ENCODE measurements at places on chromosomes 3 and 15.

DNA sequence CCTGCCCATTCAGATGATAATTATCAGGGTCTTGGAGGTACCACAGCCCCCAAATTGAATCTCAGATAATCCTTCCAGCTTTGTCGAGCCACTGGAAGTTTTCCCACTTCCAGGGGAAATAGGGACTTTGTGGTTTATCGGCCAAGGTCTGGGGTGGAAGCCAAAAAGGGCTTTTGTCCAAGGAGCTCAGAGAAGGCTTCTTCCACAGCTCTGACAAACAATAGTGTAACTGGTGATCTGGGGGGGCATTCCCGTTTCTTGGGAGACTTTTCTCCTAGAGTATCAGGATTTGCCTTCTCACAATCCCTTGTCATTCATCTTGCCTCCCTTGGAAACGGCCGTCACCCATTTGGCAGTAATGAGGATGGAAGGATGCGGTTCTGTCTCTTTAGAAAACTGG, 18.4 kb downstream of the SRGAP3 start:
- no peak for DNase-seq

DNA sequence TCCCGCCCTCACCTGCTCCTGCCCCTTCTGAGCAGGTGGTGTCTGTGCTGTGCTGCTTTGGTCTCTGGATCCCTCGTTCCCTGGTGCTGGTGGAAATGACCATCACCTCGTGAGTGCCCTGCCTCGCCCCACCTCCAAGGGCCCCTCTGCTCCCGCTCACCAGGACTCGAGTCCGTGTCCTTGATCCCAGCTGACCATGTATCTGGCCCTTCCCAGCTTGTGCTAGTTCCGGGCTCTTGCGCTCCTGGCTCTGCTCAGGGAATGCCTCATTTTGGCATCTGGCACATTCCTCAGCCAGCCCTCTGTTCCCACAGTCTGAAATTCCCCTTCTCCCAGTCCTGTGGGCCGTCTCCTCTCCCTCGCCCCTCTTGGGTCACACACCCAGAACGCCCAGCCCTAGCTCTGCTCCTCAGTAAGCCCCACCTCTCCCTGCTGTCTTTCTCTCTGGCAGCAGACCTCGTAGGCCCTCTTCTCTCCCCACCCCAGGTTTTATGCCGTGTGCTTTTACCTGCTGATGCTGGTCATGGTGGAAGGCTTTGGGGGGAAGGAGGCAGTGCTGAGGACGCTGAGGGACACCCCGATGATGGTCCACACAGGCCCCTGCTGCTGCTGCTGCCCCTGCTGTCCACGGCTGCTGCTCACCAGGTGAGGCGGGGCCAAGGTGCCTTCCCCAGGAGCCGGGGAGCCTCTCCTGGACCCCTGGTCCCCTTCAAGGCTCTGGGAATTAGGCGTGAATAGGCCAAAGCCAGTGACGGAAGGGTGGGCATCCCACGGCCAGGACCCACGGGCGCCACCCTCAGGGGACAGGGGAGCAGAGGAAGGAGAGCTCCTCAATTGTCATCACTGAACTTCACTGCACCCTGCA, 11.5 kb downstream of the SLC51A start:
- peak; percentile 53 for DNase-seq

DNA sequence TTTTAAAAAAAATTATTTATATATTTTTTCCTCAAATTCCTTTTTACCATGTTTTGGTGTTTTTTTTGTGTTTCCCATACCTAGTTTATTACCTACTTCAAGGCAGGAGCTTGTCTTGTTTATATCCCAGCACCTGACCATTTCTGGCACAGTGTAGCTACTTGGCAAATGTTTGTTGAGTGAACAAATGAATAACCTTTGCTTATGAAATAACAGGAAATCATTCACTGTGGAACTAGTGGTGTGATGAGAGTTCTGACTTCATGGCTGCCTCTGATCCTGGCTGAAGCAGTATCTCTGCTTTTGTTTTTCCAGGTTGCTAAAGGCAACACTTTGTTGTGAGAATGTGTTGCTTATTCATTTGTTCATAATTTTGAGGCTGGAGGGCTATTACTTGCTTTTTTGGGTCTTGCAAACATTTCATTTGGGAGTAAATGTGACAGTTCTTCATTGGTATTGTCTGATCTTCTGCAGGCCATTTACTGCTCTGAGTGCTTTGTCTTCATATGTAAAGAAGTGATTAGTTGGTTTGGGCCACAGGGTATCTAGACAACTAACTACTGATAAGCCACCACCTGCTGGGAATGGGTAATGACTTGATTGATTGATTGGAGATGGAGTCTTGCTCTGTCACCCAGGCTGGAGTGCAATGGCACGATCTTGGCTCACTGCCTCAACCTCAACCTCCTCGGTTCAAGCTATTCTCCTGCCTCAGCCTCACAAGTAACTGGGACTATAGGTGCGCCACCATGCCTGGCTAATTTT, 5.7 kb downstream of the RAD54L2 start:
- peak; percentile 23 for DNase-seq

DNA sequence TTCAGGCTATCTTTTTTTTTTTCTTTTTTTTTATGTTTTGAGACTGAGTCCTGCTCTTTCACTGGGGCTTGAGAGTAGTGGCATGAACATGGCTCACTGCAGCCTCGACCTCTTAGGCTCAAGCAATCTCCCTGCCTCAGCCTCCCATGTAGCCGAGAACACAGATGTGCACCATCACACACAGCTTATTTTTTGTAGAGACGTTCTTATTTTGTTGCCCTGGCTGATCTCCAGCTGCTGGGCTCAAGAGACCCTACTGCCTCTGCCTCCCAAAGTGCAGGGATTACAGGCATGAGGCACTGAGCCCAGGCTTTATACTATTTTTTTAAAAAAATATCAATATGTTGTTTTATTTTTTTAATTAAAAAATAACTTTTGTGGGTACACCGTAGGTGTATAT, 467.3 kb downstream of the CADM2 start:
- no peak for DNase-seq

DNA sequence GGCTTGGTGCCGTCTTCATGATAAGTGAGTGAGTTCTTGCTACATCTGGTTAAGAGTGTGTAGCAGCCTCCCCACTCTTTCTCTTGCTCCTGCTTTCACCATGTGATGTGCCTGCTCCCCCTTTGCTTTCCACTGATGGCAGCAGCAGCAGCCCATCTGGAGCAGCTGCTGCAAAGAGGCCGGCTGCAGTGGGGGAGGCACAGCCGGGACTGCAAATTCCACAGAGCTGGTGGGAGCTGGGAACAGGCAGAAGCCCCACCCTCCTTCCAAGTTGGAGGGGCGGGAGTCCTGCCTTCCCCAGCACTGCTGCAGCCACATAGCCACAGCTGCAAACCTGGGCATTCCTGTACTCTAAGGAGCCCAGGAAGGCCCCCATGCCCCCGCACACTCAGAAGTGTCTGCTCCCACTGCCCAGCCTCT, 62.8 kb upstream of the IMPG2 start:
- no peak for DNase-seq

- no peak for DNase-seq
Measured at GRCh38 chr15:59300618-59301139, 72.0 kb downstream of the MYO1E start.

- DNase-seq, result no peak
Measured at GRCh38 chr3:50287262-50287661, 5.0 kb downstream of the IFRD2 start.

DNA sequence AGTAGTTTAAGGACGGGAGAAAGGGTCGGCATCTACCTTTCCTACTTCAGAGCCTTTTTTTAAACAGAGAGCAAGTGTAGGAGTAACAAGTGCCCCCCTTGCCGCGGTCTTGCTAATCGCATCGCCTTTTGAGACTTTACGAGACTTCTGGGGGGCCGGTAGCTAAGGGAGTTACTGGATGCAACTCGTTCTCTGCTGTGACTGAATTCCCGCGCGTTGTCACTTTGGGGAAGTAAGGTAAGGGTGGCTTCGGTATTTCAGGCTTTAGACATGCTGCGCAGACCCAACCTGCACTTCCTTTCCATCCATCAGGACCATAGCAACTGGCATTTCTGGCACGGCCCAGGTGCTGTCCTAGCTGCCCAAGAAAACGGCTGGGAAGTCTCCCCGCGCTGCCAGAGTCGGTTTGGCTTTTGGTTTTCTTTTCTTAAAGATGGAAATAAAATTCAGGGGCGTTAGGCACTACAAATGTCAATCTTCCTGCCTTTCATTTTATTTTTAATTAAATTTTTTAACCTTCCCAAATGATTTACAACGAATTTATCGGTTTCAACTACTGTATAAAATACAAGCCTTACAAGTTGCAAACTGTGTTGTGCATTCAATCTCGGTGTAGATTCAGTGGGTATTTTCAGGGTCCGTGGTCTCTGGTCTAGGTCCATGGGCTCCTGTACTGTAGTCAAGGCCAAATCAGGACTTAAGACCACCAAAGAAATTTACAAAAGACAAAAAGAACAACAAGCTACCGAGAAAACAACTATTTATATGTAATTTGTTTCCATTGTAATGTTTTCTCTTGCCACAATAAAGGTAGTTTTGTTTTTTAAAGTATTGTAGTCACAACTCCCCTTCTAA, 3.5 kb downstream of the MECOM start:
- no peak for DNase-seq

GRCh38 chr15:60473135-60473534, 5.8 kb downstream of the ICE2 start:
- DNase-seq, result no peak

- DNase-seq, result peak; percentile 6
Measured at GRCh38 chr15:45670091-45670490, 35.3 kb downstream of the SQOR start.

DNA sequence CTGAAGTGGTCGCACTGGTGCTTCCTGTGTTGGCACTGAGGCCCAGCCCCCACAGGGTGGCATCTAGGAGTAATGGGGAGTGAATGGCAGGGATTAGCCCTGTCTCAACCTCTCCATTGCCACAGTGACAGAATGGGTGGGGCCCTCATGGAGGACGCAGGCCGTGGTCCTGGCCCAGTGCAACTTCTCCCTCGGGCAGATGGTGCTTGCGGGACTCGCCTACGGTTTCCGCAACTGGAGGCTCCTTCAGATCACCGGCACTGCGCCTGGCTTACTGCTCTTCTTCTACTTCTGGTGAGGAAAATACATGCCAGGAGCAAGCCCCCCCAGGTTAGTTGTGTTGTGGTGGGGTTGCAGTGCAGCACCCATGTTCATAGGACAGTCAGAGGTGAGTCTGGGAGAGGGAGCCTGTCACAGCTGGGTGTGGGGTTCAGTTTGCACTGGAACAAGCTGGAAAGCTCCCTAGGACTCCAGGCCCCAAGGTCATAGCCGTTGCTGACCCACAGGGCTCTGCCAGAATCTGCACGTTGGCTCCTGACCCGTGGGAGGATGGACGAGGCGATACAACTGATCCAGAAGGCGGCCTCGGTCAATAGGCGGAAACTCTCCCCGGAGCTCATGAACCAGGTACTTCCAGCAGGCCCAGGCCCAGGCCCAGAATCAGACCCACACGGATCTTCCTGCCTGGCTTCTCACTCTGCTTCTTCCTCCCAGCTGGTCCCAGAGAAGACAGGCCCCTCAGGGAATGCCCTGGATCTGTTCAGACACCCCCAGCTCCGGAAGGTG, 7.0 kb upstream of the SLC22A14 start:
- DNase-seq, result no peak

DNA sequence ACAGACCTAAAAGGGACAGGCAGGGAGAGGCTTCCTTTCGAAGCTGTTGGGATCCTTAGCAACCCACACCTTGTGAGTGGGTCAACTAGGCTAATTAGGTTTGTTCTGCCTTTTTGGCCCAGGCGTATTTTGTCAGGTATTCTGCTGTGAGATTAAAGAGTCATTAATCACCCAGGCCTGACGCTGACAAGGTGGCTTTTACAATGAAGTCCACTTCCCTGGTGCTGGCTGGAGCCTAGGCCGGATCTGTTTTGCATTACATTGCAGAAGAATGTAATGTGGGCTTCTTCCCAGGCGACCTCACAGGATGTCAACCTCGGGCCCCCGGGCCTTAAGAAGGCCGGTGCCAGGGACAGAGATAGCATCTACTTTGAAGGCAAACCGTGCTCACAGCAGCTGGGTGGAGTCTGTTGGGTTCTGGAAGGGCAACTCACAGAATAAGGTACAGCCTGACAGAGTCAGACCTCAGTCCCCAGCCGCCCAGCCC, 76.9 kb downstream of the HES1 start:
- no peak for DNase-seq

- no peak for DNase-seq
Measured at GRCh38 chr15:88680241-88681001, 41.6 kb downstream of the ISG20 start.

GRCh38 chr3:181711325-181712135, at the start of gene SOX2:
Gene SOX2 (plus strand): TSS chr3:181711925. CDS start chr3:181712361, 436 bp downstream.
- peak; percentile 55 for DNase-seq

- peak; percentile 43 for DNase-seq
Measured at GRCh38 chr3:172787746-172788145, 37.2 kb downstream of the ECT2 start.

DNA sequence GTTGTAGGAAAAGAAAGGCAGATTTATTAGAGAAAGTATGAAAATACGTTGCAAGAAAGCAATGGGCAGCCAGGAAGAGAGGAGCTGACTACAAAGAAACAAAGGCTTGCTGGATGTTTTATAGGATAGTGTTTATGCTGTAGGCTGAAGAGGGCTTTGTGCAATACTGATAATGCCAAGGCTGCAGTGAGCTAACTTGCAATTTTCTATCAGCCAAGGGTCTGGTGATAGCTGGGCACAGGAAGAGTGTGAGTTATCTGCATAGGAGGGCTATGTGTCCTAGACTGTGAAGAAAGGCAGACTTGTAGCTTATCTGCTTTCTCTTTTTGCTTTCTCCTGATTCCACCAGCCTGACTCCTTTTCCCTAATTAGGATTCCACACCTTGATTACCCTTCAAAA, 51.3 kb upstream of the OSBPL11 start:
- DNase-seq, result no peak

DNA sequence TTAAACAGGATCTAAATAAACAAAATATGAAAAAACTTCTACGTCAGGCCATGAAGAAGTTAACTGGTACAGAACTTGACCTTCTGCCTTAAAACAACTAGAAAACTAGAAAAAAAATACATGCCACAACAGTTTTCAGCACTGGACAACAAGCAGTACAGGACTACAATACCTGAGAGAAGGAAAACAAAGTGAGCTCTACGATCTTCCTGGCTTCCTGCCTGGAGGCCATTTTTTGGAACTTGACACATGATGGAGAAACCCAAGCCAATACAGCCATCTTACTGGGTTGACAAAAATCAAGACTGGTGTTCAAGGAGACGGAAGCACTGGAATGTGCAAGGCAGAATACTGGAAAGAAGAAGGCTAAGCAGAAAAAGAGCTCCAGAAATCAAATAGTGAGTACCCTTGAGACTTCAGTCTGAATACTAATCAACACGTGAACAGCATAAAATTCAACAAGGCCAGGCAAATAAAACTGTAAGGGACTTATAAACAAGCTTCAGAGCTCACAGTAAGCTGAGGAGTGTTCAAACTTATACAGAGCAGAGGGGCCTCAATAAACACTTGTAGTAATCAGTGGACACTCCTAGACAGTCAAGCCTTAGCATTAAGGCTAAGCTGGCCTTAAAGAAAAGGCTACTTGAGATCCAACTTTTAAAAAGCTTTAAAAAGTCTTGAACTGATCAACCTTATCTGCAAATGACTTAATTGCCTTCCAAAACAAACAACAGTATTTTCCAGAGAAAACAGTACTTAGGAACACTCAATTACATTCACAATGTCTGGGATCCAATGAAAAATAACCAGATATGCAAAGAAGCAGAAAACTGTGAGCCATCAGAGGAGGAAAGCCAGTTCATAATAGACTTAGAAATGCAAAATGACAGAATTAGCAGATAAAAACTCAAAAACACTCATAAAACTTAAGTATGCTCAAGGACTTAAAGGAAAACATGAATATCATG, 63.2 kb downstream of the DLG1 start:
- no peak for DNase-seq
